ENCODE measurements at places on chromosomes 16 and 17.

DNA sequence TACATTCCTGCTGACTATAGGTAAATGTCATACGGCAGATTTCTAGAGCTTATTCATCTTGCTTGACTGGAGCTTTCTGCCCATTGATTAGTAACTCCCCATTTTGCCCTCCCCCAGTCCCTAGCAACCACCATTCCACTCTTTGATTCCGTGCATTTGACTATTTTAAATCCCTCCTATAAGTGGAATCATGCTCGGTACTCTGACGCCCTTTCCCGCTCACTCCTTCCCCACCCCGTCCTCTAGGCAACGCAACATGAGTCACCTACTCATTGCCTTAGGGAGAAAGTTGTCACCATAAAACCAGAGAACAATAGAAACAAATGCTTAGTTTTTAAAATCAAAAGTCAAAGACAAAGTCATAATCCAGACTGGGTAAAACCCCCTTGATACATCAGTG is 45.5 kb upstream of the RBBP6 start:
- no peak for DNase-seq

DNA sequence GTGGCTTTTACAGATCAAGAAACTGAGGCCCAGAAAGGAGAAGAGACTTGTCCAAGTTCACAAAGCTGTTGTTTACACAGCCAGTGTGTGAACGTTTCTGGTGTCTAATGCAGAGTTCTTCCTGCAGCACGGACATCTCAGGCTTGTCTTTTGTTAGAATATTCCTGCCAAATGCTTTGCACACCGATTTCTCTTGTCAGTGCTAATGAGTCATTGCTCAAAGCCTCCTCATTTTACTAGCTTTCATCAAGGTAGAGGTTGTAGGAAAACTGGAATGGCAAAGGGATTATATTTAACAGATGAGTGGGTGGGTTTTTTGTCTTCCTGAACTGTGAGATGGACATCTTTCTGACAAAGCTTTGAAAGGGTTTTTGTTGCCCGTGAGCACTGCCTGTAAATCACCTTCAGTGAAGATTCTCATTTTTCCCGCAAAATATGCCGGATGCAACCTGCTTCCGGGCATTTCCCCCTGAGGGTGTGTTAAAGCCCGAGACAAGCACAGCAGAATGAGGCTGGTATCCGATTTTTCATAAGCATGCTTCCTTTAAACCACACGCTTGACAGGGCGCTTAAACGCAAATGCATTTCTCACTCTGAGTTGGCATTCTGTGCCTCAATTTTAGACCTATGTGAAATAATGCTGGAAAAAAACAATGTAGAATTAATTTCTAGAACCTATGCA is 14.7 kb downstream of the PMM2 start:
- DNase-seq, result no peak

DNA sequence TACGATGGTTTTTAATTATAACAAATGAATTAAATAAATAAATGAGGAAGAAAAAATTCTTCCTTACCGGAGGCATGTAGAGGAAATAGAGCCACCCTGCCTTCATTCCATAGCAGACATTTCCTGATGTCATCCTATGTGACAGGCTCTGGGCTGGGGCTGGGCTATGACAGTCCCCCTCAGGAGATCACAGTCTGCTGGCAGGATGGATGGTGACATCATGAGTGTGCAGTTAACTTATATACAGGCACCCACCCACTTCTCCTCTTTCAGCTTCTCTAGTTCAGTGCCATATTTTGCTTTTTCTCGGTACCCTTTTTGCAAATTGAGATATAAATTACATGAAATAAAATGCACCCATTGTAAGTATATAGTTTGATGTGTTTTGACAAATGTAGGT is 6.4 kb upstream of the CMTM3 start:
- DNase-seq, result no peak

DNA sequence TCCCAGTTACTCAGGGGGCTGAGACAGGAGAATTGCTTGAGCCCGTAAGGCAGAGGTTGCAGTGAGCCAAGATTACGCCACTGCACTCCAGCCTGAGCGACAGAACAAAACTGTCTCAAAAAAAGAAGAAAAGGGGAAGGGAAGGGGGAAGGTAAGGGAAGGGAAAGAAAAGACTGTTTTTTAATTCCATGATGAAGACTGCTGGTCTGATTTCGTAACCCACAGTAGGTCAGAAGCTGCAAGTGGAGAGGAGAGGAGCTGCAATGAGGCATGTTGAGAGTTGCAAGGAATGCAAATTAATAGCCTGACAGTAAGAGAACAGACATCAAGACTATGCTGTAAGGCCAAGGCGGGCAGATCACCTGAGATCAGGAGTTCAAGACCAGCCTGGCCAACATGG is 33.3 kb downstream of the HELZ start:
- DNase-seq, result no peak

- no peak for DNase-seq
Observed at GRCh38 chr17:74260525-74260850, 13.5 kb upstream of the DNAI2 start.

- no peak for DNase-seq
Observed at GRCh38 chr17:40056379-40057015, 2.3 kb upstream of the MED24 start.
